ENCODE measurements at places on chromosomes 7 and 10. TPM values are rescaled to one million over a fixed set of nuclear protein-coding genes. Genes with fewer than 3 reads are reported as not detected.

The HABP2 gene
- not detected for total RNA-seq

The INMT gene
- not detected for total RNA-seq

The HOXA10 gene
- total RNA-seq: not detected

The CLRN3 gene
- total RNA-seq: not detected

DNA sequence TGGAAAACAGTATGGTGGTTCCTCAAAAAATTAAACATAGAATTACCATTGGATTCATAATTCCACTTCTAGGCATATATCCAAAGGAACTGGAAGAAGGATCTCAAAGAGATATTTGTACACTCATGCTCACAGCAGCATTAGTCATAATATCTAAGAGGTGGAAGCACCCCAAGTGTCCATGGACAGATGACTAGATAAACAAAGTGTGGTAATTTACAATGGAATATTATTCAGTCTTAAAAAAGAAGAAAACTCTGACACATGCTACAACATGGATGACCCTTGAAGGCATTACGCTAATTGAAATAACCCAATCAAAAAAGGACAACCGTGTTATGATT, 594.2 kb downstream of the KCNMA1 start:
- H3K27me3 ChIP-seq: no peaks in the 10 kb centered on the region
- no peak for DNase-seq
- H3K4me1 ChIP-seq: peaks cover 7% of the 10 kb centered on the region
- H3K36me3 ChIP-seq: no peaks in the 10 kb centered on the region
- H3K4me3 ChIP-seq: no peak overlapping the region
- no peak overlapping the region for H3K27ac ChIP-seq

DNA sequence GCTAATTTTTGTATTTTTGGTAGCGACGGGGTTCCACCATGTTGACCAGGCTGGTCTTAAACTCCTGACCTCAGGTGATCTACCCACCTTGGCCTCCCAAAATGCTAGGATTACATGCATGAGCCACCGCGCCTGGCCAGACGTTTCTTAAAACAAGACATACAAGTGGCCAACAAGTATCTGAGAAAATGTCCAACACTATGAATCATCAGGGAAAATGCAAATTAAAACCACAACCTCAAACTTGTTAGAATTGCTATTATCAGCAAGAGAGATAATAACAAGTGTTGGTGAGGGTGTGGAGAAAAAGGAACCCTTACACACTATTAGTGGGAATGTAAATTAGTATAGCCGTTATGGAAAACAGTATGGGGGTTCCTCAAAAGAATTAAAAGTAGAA, 148.6 kb downstream of the SUGCT start:
- no peak overlapping the region for H3K27ac ChIP-seq
- H3K27me3 ChIP-seq: peaks cover 3% of the 10 kb centered on the region
- H3K4me3 ChIP-seq: no peak overlapping the region
- no peaks in the 10 kb centered on the region for H3K36me3 ChIP-seq

- H3K4me3 ChIP-seq: peak overlapping the region; percentile 47
- peaks cover 43% of the 10 kb centered on the region for H3K27me3 ChIP-seq
- H3K4me1 ChIP-seq: peaks cover 33% of the 10 kb centered on the region
- DNase-seq: peak; percentile 54
- H3K27ac ChIP-seq: no peak overlapping the region
- peaks cover 2% of the 10 kb centered on the region for H3K36me3 ChIP-seq
These were observed 3.0 kb downstream of the SMARCD3 start for GRCh38 chr7:151245360-151246101.

DNA sequence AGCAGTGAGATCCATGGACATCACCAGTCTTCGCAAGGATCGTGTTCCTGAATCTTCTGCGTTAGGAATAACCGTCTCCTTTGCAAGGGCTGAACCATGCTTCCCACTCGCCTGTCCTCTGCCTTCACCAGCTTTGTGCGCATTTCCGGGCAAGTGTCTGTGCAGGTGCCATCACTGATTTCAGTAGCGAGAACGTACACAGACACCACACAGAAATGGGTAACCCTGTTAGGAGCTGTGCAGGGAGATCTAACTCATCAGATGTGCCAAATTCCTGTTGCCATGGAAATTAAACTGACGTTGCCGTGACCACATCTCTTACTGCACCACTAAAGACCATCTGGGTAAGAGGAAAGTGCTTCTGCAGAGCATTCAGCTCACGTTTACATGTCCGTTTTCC, 146.3 kb downstream of the DIP2C start:
- H3K4me3 ChIP-seq: no peak overlapping the region
- H3K27me3 ChIP-seq: peaks cover 11% of the 10 kb centered on the region
- DNase-seq: no peak
- H3K27ac ChIP-seq: no peak overlapping the region
- H3K36me3 ChIP-seq: no peaks in the 10 kb centered on the region
- H3K4me1 ChIP-seq: no peaks in the 10 kb centered on the region

DNA sequence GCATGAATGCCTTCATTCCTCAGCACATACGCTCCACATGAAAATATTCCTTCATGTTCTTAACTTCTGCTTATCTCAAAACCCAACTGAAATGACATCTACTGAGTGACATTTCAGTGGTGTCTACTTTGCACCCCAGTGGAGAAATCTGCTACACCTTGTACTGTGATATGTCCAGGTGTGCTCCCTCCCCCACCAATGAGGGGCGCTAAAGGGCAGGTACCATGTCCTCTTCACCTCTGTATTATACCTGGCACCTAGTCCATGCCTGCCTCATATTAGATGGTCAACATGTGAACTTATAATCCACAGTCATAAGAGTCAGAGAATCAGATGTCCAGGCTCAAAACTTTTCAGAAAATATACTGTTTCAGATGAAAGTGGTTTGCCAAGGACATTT, 2.1 kb downstream of the PAXIP1 start:
- H3K4me3 ChIP-seq: no peak overlapping the region
- H3K4me1 ChIP-seq: peaks cover 15% of the 10 kb centered on the region
- H3K27ac ChIP-seq: no peak overlapping the region
- no peaks in the 10 kb centered on the region for H3K27me3 ChIP-seq
- peaks cover 12% of the 10 kb centered on the region for H3K36me3 ChIP-seq
